CD4-positive, CD25-positive, alpha-beta regulatory T cell (primary cell): ENCODE measurements at places on chromosomes 11 and 22. TPM values are rescaled to one million over a fixed set of nuclear protein-coding genes. Genes with fewer than 3 reads are reported as not detected.

Gene ANGPTL5
- total RNA-seq = not detected

GRCh38 chr11:4704054-4704789, at the start of gene MMP26:
Gene MMP26 (plus strand): TSS chr11:4704784.
- DNase-seq = no peak

Gene VSIG10L2
- total RNA-seq = not detected

GRCh38 chr11:86035920-86036319, 33.0 kb downstream of the PICALM start:
- no peak for DNase-seq

Gene OR52I1
- not detected for total RNA-seq

- no peak for DNase-seq
Observed at GRCh38 chr11:128765571-128766549, 72.0 kb downstream of the FLI1 start.

GRCh38 chr11:85279267-85279666, 347.9 kb downstream of the DLG2 start:
- no peak for DNase-seq
